Skeletal muscle cell (primary cell): ENCODE measurements at places on chromosomes 16 and 17.

DNA sequence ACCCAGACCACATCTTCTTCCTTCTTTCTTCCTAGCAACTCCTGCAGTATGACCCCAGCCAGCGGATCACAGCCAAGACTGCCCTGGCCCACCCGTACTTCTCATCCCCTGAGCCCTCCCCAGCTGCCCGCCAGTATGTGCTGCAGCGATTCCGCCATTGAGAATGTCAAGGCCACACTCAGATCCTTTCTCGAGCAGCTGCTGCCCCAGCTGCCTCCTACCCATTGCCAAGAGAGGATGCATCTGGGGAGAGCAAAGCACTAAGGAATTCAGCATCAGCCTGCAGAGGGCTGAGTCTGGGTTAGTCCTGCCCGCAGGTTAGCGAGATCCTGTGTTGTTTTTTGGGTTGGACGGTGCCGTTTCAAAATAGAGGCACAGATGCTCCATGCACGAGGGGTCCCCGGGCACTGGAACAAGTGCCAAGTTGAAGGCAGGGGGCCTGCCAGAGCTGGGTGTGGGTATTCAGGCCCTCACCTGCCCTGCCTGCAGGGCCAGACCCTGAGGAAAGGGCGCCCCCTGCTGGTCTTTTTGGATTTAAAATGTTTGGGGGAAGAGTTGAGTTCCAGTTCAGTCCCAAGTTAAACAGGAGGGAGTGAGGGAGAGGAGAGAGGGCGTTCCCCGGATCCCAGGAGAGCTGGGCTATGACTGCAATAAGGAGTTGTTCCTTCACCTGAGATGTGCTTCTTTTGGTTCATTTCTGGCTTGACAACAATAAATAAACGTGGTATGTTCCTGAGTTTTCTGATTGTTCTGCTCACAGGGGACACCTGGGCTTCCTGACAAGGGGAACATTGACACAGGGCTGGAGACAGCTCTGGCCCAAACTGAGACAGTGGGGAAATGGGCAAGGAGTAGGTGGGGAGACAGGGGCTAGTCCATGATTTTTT is 4.9 kb downstream of the CDK3 start:
- DNase-seq: peak; percentile 51

DNA sequence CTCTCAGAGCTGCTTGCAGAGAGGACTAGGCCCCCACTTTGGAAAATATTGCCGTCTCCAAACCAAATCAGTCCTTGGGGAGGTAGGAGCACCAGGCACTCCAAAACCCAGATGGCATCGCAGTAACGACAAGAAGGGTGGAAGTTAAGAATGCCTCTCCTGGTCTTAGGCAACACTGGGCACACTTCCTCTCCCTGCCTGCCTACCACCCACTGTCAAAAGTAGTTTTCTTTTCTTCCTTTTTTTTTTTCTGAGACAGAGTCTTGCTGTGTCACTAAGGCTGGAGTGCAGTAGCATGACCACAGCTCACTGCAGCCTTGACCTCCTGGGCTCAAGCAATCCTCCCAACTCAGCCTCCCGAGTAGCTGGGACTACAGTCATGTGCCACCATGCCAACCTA is 47.2 kb downstream of the SRL start:
- DNase-seq: no peak

- DNase-seq: no peak
Observed at GRCh38 chr16:85464383-85465305, 148.5 kb upstream of the GSE1 start.

DNA sequence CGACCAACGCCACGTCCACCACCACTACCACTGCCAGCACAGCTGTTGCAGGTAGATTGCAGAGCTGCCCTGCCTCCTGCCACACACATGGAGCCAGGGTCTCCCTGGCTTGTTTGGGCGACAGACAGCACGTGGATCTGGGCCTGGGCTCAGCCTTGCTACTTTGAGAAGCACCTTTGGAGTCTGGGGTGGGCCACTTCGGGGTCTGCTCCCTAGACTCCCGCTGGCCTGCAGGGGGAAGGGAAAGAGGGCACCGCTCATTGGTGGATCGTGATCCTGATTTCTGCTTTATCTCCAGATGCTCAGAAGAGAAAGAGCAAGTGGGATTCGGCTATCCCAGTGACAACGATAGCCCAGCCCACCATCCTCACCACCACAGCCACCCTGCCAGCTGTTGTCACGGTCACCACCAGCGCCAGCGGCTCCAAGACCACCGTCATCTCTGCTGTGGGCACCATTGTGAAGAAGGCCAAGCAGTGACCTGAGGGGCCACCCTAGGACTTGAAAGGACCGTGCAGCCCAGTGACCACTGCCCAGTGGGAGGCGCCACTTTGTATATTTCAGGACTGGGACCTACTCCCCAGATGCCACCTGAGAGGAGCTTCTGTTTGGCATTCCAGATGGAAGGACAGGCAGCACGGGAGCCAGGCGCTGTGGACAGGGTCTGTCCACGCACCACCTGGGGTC is 15.1 kb upstream of the ITGB4 start:
- no peak for DNase-seq

DNA sequence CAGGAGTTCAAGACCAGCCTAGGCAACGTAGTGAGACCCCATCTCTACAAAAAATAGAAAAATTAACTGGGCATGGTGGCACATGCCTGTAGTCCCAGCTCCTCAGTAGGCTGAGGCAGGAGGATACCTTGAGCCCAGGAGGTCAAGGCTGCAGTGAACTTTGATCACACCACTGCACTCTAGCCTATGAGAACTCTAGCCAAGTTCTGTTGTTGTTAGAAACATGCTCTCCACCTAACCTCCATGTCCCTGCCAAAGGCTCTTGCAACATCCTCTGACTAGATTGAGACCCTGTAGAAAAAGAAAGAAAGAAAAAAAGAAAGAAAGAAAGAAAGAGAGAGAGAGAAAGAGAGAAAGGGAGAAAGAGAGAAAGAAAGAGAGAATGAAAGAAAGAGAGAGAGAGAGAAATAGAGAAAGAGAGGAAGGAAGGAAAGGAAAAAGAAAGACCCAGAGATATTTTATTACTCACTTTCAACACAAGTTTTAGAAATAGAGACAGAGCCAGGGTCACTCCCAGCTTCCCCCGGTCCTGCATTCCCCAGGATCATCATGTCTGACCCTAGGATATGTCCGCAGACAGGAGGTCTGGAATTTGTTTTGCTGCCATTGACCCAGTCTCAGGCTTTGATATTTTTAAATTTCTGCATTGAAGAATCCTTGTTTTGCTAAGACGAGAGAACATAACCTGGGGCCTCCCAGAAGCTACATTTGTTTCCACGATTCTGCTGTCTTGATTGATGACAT is 376.5 kb upstream of the CDH5 start:
- no peak for DNase-seq

DNA sequence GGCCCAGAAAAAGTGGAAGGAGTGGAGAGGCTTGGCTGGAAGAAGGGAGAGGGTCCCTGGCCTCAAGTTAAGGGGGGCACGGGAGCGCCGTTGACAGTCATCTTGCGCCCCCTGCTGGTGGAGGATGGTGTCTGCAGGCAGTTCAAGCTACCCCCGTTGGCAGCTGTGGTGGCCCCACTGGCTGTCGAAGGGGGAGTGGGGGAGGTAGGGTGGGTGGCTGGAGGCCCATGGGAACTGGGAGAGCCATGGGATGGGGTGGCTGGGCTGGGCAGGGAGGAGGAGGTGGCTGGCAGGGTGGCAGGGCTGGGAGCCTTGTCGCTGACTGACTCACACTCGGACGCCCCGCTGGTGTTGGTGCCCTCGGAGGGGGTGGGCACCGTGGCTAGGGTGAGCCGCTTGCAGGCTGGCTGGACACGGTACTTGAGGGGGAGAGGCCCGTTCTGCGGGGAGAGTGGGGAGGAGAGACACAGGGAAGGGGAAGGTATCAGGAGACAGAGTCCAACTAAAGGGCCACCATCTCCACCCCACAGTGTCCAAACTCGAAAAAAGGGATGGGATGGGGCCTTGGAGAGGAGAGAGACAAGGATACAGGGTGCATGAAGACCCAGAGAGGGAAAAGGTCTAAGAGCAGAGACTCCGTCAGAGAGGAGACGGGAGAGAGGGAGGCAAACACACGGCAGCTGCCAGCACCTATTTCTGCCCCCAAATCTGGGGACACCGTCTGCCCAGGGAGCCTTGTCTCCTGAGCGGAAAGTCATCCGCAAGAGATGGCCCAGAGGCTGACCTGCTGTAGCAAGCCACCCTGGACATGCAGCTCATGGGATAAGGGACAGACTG is 5.2 kb downstream of the CISD3 start:
- DNase-seq: no peak

GRCh38 chr17:72556944-72557826 is 436.4 kb downstream of the SOX9 start:
- no peak for DNase-seq

DNA sequence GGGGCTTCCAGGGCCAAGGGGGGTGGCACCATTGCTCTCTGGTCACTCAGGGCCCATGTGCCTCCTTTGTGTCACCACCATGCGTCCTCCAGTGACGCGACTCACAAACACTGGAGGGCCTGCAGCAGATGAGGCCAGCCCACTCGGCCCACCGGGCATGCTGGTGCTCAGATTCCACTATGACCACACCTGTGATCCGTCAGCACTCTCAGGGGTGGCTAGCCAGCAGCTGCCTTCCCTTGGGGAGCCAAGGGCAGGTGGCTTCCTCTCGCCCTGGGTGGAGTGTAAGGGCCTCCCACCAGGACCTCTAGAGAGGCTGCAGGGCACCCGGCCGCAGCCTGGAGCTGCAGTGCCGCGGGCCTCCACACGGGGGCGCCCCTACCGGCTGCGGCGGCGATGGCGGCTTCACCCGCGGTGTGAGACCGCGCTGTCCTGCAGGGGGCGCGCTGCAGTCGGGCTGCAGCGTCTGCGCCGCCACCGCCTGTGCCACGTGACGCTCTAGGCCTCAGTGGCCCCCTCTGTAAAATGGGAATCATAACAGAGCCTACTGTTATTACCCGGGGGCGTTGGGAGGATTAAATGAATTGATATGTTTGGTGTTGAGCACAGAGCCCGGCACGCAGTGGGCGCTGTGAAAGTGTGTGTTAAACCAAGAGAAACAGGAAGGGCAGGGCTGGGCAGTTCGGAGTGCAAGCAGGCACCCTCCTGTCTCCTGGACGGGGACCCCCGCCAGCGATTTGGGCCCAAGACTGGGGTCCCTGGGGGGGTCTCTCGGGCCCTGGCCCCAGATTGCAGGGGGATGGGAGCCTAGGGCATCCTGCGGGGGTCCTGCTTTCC is 192.4 kb upstream of the GSE1 start:
- no peak for DNase-seq

DNA sequence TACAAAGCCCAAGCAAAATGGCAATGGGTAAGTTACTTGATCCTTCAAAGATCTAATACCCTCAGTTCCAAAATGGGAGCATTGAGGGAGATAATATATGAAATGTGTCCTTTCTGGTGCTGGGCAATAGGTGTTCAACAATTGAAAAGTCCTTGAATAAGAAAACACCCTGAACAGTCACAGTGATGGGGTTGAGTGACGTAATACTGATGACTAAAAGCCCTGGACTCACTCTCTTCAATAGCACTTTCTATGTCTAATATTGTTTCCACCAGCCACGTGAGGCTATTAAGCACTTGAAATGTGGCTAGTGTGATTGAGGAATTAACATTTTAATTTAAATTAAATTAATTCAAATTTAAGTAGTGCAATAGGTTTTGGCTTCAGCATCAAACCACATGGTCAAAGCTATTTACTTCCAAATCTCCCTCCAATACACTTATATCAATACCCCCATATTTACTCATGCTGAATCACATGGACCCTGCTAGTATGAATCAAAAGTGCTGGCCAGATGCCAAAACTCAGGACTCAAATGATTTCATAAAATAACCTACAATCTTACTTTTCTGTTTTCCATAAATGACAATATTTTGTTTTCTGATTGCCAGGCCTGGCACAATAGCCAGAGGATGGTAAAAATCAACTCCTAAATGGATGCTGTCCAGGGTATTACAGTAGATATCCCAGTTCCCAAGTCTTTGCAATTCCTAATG is 516.2 kb downstream of the HAPSTR1 start:
- no peak for DNase-seq

DNA sequence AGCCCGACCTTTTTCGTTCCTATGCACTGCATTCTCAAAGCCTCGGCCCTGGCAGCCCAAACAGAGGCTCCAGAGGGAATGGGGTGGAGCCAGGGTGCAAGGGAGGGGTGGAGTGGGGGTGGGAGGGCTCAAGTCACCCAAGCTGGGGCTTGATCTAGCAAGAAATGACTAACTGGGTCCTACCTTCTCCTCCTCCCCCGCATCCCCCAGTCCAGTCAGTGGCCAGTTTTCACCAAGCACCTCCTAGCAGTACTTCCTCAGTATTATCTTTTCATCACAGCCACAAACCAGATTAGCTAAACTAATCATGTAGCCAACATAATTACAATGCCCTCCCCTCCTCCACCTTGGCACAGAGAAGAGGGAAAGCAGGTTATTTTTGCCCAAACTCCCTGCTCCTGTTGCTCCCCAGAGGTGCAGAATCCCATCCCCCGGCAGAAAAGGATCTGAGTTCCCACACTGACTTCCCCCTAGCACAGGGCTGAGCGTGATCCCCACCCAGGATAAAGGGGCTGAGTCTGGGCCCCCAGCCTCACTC is 2.2 kb downstream of the JUP start:
- no peak for DNase-seq

GRCh38 chr17:69286257-69286656 is 40.7 kb downstream of the ABCA5 start:
- DNase-seq: no peak

DNA sequence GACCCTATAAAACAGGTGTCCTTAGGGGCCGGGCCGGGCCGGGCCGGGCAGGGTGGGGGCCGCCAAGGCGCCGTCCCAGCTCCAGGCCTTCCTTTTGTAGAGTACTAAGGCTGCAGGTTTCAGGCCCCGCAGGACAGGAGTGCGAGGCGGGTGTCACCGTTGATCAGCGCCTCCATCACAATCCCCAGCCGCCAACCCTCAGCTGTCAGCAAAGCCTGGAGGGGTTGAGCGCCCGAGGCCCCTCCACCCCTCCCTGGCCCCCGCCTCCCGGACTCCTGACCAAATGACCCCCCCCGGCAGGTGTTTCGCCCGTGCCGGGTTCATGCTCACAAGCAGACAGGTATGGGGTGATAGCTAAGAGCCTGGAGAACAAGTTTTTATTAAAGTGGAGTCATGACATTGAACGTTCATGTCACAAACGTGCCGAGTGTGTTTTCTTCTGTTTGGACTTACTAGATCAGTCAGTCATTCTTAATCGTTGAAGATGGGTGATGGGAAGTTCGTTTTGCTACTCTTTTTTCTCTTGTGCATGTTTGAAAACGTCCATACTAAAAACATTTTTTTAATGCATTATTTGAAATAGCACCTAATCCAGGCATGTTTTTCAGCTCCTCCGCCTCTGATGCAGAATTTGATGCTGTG is 534 bp downstream of the ARL2BP start:
- DNase-seq: no peak

- DNase-seq: no peak
Observed at GRCh38 chr16:79439901-79440300, 160.6 kb downstream of the MAF start.

GRCh38 chr17:47252209-47252608 is 1.4 kb upstream of the ITGB3 start:
- DNase-seq: no peak

- no peak for DNase-seq
Observed at GRCh38 chr17:34382621-34383124, 19.6 kb upstream of the CCL1 start.
